ENCODE measurements at places on chromosomes 12 and 14. TPM values are rescaled to one million over a fixed set of nuclear protein-coding genes. Genes with fewer than 3 reads are reported as not detected.

DNA sequence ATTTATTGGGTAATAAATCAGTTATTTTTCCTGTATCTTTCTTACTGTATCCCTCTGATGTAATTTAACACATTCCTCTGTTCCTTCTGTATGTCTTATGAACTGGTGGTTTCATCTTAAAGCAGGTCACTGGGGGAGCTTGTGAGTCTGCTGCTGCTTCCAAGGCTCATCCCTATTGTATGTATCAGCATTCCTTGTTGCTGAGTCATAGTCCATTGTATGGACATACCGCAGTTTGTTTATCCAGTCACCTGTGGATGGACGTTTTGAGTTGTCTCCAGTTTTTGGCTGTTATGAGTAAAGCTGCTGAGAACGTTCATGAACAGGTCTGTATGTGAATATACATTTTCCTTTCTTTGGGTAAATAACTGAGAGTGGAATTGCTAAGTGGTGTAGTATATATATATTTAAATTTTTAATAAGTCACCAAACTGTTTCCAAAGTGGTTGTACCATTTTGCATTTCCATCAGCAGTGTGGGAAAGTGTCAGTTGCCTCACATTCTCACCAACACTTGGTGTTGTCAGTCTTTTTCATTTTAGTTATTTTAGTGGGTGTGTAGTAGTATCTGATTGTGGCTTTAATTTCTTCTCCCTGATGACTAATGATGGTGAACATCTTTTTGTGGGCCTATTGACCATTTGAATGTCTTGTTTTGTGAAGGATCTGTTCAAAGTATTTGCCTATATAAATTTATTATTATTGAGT lies 82.7 kb downstream of the BEGAIN start:
- no peak for DNase-seq

GRCh38 chr14:89957791-89958190 lies 2.1 kb downstream of the TDP1 start:
- no peak for DNase-seq

GRCh38 chr12:823028-823698 lies 70.8 kb downstream of the WNK1 start:
- DNase-seq: no peak

Gene EMP1
- total RNA-seq: 66.0 TPM

Gene CFL2
- 64.3 TPM for total RNA-seq

- no peak for DNase-seq
These were observed 3.5 kb downstream of the IFI27 start for GRCh38 chr14:94113908-94114588.

- DNase-seq: no peak
These were observed 118.6 kb downstream of the FGD4 start for GRCh38 chr12:32517966-32518365.

DNA sequence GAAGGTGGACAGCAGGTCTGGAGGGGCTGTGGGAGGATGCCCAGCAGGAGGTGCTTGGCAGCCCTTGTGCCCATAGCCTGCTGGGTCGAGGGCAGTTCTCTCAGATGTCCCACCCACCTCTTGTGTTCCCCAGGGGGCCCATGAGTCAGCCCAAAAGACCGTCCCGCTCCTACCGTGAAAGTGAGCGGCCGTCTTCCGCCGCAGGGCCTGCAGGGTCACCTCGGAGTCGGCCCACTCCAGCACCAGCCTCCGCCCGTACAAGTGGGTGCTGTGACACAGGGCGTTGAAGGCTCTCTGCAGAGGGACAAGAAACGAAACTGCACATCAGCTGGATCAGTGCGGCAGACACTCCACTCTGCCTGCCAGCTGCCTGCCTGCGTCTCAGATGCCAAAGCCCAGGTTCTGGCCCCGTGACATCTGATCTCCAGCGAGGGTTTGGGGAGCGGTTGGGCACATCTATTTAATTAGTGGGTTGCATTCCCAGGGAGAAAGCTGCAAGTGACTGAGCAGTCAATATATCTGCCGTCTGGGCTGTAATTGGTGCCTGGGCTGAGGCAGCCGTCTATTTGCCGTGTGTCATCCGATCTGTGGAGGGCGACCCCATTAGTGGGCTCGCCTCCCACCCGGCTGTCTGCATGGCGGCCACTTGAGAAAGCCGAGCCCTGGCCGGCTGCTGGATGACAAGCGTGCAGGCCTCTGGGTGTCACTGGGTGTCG lies 121.5 kb downstream of the RBM19 start:
- DNase-seq: no peak

DNA sequence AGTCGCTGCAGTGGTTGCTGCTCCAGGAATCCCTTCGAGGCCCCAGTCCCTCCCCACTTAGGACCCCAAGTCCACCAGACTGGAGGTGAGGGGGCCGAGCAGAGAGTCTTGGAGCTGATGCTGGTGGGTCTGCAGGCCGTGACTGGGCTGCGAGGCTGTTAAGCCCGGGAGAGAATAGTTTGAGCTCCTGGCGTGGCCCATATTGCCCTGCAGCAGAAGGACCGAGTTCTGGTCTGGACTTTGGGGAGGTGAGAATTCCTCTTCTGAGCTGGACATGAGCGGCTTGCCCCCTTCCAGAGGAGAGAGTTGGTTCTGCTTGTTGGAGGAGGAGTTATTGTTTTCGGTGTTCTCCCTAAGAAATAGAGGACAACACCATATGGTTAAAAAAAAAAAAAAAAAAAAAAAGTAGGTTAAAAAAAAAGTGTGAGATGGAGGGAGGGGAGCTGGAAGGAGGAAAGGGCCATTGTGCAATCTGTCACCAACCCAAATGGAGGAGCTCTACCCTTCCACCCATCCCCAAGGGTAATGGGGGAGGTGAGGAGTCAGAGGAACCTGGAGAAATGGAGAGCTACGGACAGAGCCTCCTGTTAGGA lies 3.0 kb downstream of the SIX1 start:
- no peak for DNase-seq

GRCh38 chr12:88327276-88327675 lies 185.2 kb downstream of the TMTC3 start:
- DNase-seq: no peak

Gene PRB2
- total RNA-seq: not detected

DNA sequence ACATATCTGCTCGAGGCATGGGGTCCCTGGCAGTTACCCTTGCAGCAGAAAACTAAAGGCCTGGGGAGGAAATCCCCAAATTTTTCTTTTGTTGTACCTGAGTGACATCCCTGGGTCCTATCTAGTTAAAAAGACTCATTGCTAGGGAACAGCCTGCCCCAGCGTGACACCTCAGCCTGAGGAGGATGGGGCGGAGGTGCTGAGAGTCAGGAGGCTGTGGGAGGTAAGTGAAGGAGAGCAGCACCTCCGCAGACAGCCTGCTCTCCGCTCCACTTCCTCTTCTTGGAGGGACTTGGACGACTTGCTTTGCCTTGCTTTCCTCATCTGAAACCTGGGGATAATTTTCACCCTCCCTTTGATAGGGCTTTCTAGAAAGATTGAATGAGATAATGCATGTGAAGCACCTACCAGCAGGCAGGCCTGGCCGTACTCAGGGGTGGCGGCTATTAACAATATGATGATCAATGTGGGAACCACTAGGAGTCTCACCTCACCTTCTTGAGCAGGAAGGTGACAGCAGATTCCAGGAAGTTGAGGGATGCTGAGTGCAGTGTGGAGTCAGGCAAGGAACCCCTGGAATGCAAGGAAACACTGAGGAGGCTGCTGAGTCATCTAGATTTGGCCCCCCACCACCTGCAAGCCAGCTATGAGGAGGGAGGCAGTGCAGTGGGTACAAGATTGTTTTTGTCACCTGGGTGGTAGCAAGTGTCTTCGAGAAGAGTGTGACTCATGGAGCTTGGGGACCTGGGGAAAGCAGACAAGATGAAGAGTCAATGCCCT lies 23.2 kb downstream of the UBE3B start:
- DNase-seq: no peak

Gene KRT6C
- total RNA-seq: not detected

- DNase-seq: no peak
These were observed 50.7 kb downstream of the SLC2A13 start for GRCh38 chr12:40055228-40055579.

Gene STRAP
- total RNA-seq: 81.9 TPM

Gene IFI27L2
- total RNA-seq: 61.8 TPM

GRCh38 chr12:11713202-11713601 lies 63.7 kb downstream of the ETV6 start:
- no peak for DNase-seq

GRCh38 chr12:125610971-125611370 lies 545.7 kb downstream of the AACS start:
- DNase-seq: no peak

Gene TAS2R8
- total RNA-seq: not detected

Gene AGAP2
- 2.6 TPM for total RNA-seq

Gene CLEC7A
- total RNA-seq: 10.8 TPM

Data from mucosa of gallbladder (tissue), 1 donor.